Stimulated activated CD4-positive, alpha-beta T cell treated with anti-CD3 and anti-CD28 coated beads, TNF-alpha, amount 100 ng/mL, for 1 hour (primary cell): ENCODE measurements at places on chromosomes 5 and 9.

DNA sequence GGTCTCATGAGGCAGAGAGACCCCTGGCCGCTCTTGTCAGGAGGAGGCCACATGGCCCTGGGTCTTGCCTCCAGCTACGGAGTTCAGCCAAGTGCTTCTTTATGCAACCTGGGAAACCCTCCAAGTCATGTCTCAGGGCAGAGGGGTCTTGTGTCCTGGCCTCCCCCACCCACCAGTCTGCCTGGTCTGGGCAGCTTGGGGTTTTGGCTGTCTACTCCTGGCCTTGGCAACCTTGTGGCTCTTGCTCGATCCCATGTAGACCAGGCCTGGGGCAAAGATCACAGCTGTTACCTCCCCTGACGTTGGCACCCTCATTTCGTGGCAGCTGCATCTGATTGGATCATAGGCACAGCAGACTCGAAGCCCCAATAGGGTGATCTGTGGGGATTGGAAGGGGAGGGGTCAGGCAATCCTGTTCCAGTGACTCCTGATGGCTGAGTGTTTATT lies 28.4 kb downstream of the JADE2 start:
- DNase-seq = no peak

GRCh38 chr5:6535594-6535993 lies 86.9 kb downstream of the UBE2QL1 start:
- DNase-seq = no peak

GRCh38 chr9:130290291-130291181 lies 25.0 kb downstream of the HMCN2 start:
- no peak for DNase-seq

- DNase-seq = no peak
Measured at GRCh38 chr5:78483809-78484521, 123.5 kb downstream of the SCAMP1 start.

- no peak for DNase-seq
Measured at GRCh38 chr5:34717426-34718327, 61.5 kb downstream of the RAI14 start.

DNA sequence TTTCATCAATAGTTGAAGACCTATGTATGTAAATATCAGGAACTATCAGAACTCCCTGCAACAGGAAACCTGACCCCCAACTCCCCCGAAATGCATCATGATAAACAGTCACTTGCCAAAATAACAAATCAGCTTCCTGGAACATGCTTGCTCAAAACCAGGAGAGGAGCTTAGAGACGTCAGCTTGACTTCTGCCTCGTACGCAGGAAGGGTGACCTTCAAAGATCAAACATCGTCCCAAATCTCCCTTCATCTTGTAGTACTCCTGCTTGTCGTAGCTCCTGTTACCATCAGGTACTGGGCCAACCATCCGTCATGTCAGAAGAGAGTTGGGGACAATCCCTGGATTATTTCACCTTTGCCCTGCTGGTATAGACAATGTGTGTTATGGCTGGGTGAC lies 396.1 kb downstream of the GADD45G start:
- DNase-seq = no peak

DNA sequence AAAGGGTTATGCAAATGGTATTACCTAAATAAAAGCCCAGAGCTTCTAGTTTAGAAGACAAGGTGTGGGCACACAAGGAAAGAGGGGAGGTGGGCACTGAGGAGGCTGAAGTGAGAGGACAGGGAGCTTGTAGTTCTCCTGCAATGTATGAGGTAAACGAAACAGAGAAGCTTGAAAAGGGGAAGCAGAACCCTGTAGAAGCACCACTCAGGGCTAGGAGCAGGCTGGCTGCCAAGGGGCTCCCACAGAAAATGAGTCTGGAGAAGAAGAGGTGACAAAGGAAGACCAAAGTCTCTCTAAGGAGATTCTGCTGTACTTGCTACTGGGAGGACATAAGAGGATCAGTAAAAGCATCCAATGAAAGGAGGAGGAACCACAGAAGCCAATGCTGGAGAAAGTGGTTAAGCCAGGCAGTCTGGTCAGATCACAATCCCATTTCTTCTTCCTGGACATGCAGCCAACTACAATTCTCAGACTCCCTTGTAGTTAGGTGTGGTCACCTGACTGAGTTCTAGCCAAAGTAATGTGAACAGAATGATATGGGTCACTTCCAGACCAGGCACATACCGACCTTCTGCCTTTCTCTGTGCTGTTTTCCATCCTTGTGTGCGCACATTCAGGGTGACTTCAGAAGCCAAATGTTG lies 174.5 kb upstream of the MAP3K1 start:
- no peak for DNase-seq

- DNase-seq = no peak
Measured at GRCh38 chr5:143205883-143206195, 197.6 kb downstream of the NR3C1 start.

- DNase-seq = no peak
Measured at GRCh38 chr9:129198319-129199043, 20.4 kb upstream of the IER5L start.

DNA sequence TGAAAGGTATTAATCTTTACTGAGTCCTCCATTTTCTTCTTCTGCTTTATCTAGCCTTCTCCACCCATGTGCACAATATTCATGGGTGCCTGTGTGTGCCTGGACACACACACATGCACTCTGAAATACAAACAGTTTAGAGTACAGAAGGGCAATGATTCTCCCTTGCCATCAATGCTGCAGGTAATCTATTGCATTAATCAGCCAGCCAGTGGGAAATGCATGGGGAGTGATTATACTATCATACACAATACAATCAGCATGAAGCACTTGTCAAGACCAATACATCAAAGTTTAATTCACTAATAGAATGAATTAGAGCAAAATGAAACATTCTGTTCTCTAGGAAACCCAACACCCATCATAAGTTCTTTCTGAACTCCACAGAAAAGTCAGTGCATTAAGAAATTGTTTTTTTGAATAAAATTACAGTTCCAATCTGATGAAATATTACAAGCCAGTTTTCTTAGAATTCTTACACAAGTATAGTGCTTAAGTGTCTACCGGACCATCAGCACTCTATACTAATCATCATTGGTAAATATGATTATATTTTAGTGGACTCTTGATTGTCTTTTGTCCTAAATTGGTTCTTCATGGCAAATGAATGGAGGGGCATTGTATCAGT lies 172.2 kb downstream of the ZSWIM6 start:
- no peak for DNase-seq

GRCh38 chr5:54361691-54362411 lies 51.5 kb upstream of the ARL15 start:
- no peak for DNase-seq

DNA sequence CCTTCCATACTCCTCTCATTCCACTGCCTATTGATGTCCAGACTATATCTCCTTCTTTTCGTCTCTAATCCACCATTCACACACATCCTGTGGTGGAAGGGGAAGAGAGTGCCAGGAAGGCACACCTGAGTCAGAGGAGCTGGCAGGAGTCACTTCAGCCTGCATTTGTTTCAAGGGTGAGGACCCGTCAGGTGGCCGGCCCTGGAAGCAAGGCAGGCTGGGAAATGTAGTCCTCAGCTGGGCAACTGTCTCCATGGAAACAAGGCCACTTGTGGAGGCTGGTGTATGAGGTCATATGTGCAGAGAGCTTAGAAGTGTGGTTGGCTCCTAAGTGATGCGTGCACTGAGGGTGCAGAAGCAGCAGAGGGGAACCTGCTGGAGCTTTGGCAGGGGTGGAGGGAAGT lies 278.4 kb downstream of the NSG2 start:
- no peak for DNase-seq

- DNase-seq = no peak
Measured at GRCh38 chr9:34575862-34576596, 13.5 kb downstream of the CNTFR start.

DNA sequence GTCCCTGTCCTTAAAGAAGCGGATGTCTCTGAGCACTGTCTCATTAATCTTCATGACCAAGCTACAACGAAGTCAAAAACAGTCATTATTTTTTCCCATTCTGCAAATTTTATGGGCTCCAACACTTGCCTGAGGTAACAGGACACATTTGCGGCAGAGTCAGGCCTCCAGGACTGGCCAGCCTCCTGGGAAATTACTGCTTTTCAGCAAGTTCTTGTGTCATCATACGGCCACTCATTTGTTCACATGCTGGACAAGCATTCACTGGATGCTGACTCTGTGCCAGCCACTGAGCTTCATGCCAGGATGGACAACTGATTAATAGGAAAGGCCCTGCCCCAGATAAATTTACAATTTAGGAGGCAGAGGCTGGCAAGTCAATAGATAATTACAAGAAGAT lies 305.7 kb downstream of the ACTL7B start:
- DNase-seq = no peak

DNA sequence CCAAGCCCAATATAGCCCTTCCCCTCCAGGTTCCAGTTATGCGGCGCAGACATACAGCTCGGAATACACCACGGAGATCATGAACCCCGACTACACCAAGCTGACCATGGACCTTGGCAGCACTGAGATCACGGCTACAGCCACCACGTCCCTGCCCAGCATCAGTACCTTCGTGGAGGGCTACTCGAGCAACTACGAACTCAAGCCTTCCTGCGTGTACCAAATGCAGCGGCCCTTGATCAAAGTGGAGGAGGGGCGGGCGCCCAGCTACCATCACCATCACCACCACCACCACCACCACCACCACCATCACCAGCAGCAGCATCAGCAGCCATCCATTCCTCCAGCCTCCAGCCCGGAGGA lies 6.3 kb downstream of the NR4A3 start:
- DNase-seq = no peak

DNA sequence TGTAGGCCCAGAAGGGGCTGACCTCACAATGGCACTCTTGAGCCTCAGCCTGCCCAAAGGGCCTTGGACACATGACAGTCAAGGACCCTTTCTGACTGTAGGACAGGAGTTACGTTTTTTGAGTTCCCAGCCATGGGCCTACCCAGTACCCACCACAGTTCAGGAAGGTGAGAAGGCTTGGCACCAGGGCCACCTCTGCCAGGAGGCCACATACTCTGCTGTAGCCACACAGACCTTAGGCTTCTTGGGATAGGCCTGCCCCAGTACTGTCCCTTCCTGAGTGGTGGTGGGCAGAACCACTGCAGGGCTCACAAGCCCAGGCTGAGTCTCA lies 12.8 kb downstream of the PDLIM4 start:
- DNase-seq = no peak

DNA sequence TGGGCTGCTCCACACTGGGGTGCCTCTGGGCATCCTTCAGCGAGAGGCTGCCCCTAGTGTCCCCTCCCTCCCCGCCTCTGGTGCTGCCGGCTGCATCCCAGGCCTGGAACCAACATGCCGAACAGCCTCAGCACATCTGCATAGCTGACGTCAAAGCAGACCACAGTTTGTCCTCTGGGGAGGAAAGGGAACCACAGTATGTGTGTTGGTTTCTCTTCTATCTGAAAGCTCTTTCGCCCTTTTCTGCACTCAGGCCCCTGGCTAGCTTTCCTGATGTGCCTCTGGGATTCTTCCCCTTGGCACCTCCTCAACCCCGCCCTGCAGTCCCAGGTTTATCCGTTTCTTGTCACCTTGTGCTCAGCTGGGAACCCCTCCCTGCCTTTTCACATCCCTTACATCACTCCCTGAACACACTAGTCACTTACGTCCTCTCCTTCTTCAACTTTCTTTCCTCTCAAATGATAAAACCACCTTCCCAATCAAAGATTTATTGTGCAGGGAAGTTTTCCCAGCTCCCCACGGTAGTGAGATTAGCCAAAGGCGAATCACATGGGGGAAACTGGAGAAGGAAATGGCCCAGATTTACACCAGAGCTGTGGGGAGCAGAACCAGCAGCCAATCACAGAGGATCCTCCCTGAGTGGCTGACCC lies 35.5 kb upstream of the B4GALT1 start:
- DNase-seq = no peak

GRCh38 chr5:4044881-4045280 lies 449.2 kb downstream of the IRX1 start:
- DNase-seq = no peak

DNA sequence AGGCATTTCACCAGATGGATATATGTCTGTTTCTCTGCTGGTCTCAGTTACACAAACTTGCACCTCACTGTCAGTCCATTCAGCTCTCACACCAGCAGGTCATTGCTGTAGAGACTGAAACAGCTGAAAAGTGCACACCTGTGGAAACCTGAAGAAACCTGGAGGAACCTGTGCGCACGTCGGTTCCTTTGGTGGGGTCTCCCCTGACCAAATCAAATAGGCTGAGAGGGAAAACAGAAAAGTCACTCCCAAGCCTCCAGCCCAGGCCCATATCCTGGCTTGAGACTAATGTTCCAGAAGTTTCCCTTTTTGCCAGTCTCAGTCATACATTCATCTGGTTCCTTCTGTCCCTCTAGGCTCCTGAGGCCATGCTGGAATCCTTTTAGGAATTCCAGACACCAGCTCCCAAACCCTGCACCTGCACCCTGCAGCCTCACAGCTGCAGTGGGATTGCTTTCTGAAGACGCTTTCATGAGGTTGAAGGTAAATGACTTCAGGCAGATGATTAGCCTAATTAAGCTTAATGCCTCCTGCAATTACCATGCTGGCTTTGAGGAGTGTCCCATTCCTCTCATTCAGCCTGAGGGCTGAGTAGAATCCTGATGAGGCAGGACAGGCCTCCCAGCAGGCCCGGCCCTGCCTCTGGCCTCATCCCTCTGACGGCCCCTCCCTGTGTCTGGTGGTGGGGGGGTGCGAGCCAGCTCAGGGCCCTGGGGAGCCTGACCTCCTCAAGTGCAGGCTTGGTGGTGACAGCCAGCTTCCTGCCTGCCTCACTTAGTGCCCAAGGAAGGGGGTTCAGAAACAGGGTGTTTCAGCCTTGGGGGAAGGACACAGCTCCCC lies 24.3 kb upstream of the CXCL14 start:
- DNase-seq = no peak
